Activated T-cell treated with anti-CD3 and anti-CD28 coated beads, Interleukin-2, amount 50 U/mL, for 72 hours (primary cell): ENCODE measurements at places on chromosomes 7 and 10.

DNA sequence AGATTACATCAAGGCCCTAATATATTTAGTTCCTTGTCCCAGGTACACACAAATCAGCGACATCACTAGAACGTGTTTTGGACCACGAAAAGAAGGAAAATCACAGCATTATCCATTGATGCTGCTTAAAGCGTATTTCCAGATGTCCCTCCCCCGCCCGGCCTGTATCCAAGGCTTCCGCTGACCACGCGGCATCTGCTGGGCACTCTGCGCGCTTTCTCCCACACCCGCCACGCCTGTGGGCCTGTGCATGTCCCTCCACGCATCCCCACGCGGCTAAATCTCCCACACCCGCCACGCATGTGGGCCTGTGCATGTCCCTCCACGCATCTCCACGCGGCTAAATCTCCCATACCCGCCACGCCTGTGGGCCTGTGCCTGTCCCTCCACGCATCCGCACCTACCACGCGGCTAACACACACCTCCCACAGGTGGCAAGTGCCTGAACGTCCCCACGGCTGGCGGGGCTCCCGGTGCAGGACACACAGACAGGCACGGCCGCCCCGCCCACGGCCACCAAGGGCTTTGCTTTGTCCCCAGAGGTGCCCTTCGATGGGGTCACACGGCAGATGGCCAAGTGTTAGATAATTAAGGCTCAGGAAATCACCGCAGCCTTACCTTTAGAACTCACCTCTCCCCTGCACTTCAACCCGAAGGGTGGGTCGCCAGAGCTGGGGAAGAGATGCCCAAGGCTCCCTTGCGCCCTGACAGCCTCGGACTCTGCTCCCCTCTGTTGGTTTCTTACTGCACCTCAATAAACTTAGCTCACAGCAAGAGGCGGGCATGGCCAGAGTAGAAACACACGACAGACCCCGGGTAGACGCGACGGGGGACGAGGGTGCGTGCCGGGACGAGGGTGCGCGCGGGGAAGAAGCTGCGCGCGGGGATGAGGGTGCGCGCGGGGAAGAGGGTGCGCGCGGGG is 49.5 kb downstream of the DIP2C start:
- H3K4me1 ChIP-seq: no peaks in the 10 kb centered on the region
- H3K27me3 ChIP-seq: peaks cover 20% of the 10 kb centered on the region
- H3K36me3 ChIP-seq: no peaks in the 10 kb centered on the region
- DNase-seq: no peak

- H3K4me1 ChIP-seq: peaks cover 7% of the 10 kb centered on the region
- no peak overlapping the region for H3K4me3 ChIP-seq
- DNase-seq: no peak
- no peaks in the 10 kb centered on the region for H3K27me3 ChIP-seq
- peaks cover 19% of the 10 kb centered on the region for H3K36me3 ChIP-seq
- H3K27ac ChIP-seq: no peak overlapping the region
Measured at GRCh38 chr7:39656415-39656814, 33.0 kb downstream of the RALA start.

- peaks cover 40% of the 10 kb centered on the region for H3K27me3 ChIP-seq
- H3K4me1 ChIP-seq: peaks cover 5% of the 10 kb centered on the region
- no peak for DNase-seq
Measured at GRCh38 chr10:133326745-133327650, 9.7 kb downstream of the CALY start.

GRCh38 chr10:93554760-93555432 is 11.6 kb upstream of the FFAR4 start:
- H3K4me3 ChIP-seq: no peak overlapping the region
- H3K27me3 ChIP-seq: peaks cover 20% of the 10 kb centered on the region
- H3K4me1 ChIP-seq: no peaks in the 10 kb centered on the region
- H3K27ac ChIP-seq: no peak overlapping the region
- DNase-seq: peak; percentile 68
- H3K36me3 ChIP-seq: no peaks in the 10 kb centered on the region

- peaks cover 14% of the 10 kb centered on the region for H3K27me3 ChIP-seq
- no peaks in the 10 kb centered on the region for H3K4me1 ChIP-seq
- H3K36me3 ChIP-seq: no peaks in the 10 kb centered on the region
- no peak overlapping the region for H3K27ac ChIP-seq
- H3K4me3 ChIP-seq: no peak overlapping the region
Measured at GRCh38 chr10:93091960-93092359, 18.3 kb downstream of the CYP26A1 start.

GRCh38 chr10:25666276-25666675 is 267.8 kb upstream of the MYO3A start:
- H3K36me3 ChIP-seq: no peaks in the 10 kb centered on the region
- no peak overlapping the region for H3K27ac ChIP-seq
- H3K4me1 ChIP-seq: no peaks in the 10 kb centered on the region
- H3K27me3 ChIP-seq: no peaks in the 10 kb centered on the region

GRCh38 chr7:7808626-7809025 is 90.2 kb upstream of the RPA3 start:
- no peak for DNase-seq
- no peaks in the 10 kb centered on the region for H3K27me3 ChIP-seq
- H3K4me3 ChIP-seq: no peak overlapping the region
- no peaks in the 10 kb centered on the region for H3K4me1 ChIP-seq
- no peaks in the 10 kb centered on the region for H3K36me3 ChIP-seq
- H3K27ac ChIP-seq: no peak overlapping the region

DNA sequence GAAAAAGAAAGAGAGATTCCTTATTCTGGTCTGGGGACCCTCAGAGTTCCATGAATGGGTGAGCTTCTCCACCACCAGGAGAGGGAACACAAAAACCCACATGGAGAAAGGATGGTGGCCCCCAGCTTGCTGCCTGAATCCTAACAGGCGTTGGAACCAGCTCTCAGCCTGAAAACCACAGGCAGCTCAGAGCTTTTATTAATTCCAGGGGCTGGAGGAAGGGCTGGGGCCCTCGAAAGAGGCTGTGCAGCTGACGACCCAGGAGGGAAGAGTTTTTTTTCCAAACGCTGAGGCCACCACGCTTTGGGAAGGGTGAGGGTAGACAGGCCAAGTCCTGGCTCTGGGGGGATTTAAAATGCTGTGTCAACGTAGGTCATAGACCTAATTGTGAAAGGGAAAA is 10.8 kb upstream of the ELN start:
- H3K36me3 ChIP-seq: no peaks in the 10 kb centered on the region
- no peak overlapping the region for H3K4me3 ChIP-seq
- DNase-seq: no peak
- H3K27ac ChIP-seq: no peak overlapping the region
- no peaks in the 10 kb centered on the region for H3K4me1 ChIP-seq
- no peaks in the 10 kb centered on the region for H3K27me3 ChIP-seq

GRCh38 chr10:36526033-36526432 is 599.4 kb upstream of the ANKRD30A start:
- H3K36me3 ChIP-seq: no peaks in the 10 kb centered on the region
- H3K27me3 ChIP-seq: no peaks in the 10 kb centered on the region
- no peak for DNase-seq

DNA sequence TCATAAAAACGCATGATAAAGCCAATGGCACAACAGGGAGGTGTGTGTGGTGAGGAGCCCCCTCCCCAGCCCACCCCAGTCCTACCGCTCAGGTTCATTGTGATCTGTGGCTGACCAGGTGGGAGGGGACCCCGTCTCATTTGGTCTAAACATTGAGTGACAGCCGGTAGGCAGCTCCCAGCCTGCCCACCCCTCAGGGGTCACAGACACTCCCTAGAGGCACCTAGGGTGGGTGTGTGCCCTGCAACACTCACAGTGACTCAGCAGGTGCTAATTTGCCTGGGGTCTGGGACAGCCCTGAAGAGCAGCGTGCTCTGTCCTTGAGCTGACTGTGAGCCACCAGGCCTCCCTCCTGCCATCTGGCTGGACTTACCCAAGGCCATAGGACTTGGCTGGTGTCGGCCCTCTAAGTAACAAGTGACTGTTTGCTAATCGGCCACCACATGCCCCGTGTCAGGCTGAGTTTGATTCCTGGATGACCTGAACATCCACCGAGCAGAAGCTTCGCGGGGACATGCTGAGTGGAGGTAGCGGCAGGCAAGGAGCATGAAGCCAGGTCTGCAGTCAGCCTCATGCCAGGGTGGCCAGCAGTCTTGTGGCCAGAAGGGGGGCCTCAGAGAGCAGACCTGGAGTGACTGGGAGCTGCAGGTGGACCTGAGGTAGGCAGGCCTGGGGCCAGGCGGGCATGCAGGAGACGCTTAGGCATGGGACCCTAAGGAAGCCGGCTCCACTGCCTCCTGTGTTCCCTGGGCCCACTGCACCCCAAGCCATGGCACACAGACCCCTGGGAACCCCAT is 282.3 kb upstream of the SHH start:
- H3K4me3 ChIP-seq: no peak overlapping the region
- DNase-seq: no peak
- H3K4me1 ChIP-seq: peaks cover 29% of the 10 kb centered on the region
- H3K27me3 ChIP-seq: peaks cover 6% of the 10 kb centered on the region
- H3K27ac ChIP-seq: no peak overlapping the region
- H3K36me3 ChIP-seq: no peaks in the 10 kb centered on the region

- no peak for DNase-seq
- no peaks in the 10 kb centered on the region for H3K27me3 ChIP-seq
- no peak overlapping the region for H3K4me3 ChIP-seq
- no peaks in the 10 kb centered on the region for H3K4me1 ChIP-seq
- H3K27ac ChIP-seq: no peak overlapping the region
Measured at GRCh38 chr10:36803229-36803628, 322.2 kb upstream of the ANKRD30A start.

DNA sequence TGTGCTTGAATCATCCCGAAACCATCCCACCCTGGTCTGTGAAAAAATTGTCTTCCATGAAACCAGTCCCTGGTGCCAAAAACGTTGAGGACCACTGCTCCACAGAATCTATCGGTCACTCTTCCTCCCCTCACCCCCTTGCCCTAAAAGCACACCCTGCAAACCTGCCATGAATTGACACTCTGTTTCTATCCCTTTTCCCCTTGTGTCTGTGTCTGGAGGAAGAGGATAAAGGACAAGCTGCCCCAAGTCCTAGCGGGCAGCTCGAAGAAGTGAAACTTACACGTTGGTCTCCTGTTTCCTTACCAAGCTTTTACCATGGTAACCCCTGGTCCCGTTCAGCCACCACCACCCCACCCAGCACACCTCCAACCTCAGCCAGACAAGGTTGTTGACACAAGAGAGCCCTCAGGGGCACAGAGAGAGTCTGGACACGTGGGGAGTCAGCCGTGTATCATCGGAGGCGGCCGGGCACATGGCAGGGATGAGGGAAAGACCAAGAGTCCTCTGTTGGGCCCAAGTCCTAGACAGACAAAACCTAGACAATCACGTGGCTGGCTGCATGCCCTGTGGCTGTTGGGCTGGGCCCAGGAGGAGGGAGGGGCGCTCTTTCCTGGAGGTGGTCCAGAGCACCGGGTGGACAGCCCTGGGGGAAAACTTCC is 784 bp upstream of the SERPINE1 start:
- DNase-seq: no peak
- peaks cover 74% of the 10 kb centered on the region for H3K27me3 ChIP-seq
- H3K27ac ChIP-seq: no peak overlapping the region
- H3K36me3 ChIP-seq: peaks cover 1% of the 10 kb centered on the region

GRCh38 chr10:32981760-32982159 is 23.7 kb upstream of the ITGB1 start:
- peak overlapping the region; percentile 91 for H3K4me3 ChIP-seq
- no peak for DNase-seq
- H3K36me3 ChIP-seq: no peaks in the 10 kb centered on the region
- H3K27ac ChIP-seq: no peak overlapping the region

DNA sequence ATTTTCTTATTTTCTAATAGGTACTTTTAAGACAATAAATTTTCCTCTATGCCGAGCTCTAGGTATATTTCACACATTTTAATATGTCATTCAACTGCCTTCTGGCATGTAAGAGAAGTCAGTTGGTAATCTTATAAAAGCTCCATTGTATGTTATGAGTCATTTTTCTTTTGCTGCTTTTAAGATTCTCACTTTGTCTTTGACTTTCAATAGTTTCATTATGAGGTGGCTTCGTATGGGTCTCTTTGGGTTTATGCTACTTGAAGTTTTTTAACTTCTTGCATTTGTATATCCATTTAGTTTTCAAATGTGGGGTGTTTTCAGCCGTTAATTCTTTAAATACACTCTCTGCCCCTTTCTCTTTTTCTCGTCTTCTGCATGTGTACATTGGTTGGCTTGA is 80.5 kb downstream of the ABCA13 start:
- H3K27ac ChIP-seq: no peak overlapping the region
- H3K36me3 ChIP-seq: no peaks in the 10 kb centered on the region
- no peak for DNase-seq
- no peak overlapping the region for H3K4me3 ChIP-seq

DNA sequence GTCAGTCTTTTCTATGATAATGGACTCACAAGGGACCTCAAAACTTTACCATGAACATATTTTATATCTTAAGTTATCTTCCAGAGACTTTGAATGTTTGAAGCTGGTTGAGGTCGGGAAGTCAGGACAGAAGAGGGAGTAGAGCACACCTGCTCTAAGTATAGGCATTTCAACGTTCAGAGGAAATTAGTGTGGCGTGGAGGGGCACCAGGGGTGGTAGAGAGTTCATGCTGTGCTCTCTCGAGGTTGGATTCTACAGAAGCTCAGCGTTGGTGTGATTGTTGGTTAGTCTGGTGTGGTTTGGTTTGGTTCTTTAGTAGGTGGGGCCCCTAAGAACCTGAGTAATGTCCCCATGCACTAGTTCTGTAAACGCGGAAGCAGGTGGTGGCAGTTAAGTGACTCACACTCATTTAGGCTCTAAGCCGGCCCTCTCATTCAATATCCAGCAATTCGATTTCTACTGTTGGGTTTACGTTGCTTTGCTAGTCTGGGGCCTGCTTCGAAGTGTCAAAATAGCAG is 19.8 kb downstream of the CNTNAP2 start:
- H3K27ac ChIP-seq: no peak overlapping the region
- no peak for DNase-seq
- H3K4me3 ChIP-seq: no peak overlapping the region
- no peaks in the 10 kb centered on the region for H3K27me3 ChIP-seq
- no peaks in the 10 kb centered on the region for H3K36me3 ChIP-seq

DNA sequence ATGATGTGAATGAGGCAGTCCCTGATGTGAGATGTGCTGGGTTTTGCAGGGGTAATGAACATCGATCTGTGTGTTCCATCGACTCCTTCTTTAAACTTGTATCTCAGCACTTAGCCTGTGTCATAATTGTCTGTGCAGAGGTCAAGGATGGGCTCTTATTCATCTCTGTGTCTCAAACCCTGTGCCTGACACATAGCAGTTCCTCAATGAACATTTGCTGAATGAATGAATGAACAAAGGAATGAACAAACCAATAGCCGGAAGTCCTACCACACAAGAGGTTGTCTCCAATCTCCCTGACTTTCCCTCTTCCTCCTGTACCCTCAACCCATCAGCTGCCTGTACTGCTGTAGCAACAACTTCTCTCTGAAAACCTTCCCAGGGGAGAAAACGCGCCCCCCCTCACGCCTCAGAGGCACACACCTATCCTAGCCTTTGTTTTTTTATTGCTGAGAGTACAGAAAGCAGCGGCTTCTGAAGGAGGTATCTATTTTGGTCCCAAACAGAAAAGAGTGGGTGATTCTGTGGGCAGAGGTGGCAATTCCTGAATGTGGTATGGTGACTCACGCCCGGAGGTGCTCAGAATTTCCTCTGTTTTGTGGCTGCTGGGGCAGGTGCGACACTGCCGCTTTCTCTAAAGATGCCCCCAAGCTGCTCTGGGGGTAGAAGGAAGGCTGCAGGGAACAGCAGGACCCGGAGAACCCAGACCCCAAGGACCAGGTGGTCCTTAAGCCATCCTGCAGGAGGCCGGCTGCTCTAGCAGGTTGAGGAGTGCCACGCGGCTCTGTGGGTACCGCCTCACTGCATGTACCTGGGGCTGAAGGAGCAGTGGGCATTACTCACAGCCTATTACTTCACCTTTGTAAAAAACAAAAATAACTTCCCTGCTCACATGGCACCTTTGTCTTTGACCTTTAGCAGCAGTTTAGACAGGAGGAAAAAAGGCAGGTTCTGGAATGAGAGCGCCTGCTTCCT is 9.6 kb downstream of the IL2RA start:
- peaks cover 94% of the 10 kb centered on the region for H3K4me1 ChIP-seq
- H3K36me3 ChIP-seq: peaks cover 56% of the 10 kb centered on the region
- H3K27me3 ChIP-seq: no peaks in the 10 kb centered on the region
- peak overlapping the region; percentile 79 for H3K4me3 ChIP-seq
- H3K27ac ChIP-seq: peak overlapping the region; percentile 97
